ENCODE measurements at places on chromosomes 6 and 20.

- no peak for DNase-seq
Measured at GRCh38 chr20:53334861-53335260, 258.8 kb downstream of the ZNF217 start.

GRCh38 chr20:43658069-43658722, 8.7 kb upstream of the MYBL2 start:
- DNase-seq, result no peak

DNA sequence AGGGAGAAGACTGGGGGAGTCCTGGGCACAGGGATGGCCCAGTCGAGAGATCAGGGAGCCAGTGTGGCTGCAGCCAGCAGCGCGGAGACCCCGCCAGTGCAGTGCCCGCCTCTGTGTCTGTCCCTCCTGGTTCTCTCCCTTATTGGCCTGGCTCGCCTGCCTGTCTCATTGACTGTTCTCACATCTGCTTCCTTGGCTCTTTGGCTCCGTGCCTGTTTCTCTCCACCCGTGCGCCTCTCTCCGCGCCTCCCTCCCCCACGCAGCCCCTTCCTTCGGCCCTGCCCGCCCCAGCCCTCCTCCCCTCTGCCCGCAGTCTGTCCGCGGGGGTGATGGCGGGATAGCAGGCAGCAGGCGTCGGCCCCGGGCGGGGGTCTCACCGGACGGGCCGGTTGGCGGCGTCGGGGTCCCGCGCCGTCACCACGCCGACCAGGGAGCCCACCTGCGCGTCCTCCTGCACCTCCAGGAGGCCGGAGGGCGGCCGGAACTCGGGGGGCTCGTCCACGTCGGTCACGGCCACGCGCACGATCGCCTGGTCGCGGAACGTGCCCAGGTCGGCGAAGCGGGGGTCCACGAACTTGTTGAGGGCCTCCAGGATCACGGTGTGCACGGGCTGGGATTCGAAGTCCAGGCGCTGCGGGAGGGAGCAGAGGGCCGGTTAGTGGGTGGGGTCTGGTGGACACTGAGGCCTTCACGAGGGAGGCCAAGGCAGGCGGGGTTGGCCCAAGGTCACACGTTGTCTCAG, 92.0 kb downstream of the CD40 start:
- no peak for DNase-seq

DNA sequence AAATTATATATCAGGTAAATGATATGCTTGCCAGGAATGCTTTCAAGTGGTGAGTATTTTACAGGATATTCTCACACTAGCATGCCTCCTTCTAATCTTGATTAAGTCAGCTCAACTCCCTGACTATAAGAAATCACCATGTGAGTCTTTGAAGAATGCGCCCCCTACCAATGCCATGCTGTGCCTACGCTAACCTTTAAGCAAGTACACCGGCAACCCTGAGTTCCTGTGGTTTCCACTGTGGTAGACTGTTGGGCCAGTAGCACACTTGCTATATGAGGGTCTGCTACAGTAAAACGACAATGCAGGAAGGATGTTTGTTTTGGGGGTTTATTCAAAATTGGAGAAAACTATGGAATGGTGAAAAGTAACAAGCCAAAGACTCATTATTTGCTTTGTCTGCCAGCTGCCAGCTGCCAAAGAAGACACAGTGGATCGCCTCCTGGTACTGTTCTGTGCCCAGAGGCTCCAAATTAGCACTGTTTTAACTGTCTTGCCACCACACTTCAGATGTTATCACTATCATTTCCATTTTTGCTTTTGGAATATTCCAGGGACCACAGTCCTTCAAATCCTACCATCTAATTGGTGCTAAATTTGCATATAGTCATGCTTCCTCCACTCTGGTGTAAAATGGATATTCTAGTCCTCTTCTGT, 333.5 kb downstream of the RNGTT start:
- DNase-seq, result no peak

DNA sequence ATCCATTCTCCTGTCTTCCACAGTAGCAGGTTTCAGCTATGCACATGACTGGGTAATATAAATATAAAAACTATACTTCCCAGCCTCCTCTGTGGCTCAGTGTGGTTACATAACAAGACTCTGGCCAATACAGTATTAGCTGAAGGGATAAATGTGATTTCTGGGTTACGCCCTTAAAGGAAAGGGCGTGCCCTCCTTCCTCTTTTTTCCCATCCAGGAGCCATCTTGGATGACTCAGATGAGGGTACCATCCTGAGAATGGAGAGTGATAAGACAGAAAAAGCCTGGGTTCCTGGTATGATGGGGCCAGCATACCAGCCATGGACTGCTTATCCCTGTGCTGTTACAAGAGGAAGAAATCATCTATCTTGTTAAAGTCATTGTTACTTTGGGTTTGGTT, 123.3 kb downstream of the NFATC2 start:
- DNase-seq, result no peak

GRCh38 chr20:16819483-16819882, 71.3 kb downstream of the OTOR start:
- DNase-seq, result no peak

GRCh38 chr6:31710523-31711219, 4.0 kb downstream of the LY6G6F start:
- no peak for DNase-seq

DNA sequence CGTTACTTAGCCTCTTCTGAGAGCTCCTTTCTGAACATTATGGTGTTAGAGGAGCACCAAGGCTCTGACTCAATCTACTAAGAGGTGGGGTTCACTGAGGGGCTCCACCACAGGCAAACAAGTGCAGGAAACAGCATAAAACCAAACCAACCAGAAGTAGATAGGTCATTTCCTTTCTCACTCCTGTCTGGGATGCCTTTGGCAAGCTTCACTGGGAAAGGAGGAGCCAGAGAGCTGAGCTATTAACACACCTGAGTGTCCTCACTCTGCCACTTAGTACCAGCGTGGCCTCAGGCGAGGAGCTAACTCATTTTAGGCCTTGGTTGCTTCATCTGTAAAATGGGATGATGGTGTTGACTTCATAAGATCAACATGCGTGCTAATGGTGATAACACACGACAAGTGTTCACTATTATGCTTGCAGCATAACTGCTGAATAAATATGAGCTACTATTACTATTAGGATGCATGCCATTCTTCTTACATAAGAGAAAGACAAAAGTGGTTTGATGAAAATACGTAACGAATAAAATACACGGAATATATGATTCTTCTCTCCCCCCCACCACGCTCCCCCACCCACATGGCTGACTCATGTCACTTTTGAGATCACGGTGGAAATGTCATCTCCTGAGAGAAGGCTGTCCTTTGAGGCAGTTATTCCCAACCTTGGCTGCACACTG, 185.4 kb downstream of the BCAS1 start:
- no peak for DNase-seq

- no peak for DNase-seq
Measured at GRCh38 chr6:144438103-144438502, 153.0 kb downstream of the UTRN start.

DNA sequence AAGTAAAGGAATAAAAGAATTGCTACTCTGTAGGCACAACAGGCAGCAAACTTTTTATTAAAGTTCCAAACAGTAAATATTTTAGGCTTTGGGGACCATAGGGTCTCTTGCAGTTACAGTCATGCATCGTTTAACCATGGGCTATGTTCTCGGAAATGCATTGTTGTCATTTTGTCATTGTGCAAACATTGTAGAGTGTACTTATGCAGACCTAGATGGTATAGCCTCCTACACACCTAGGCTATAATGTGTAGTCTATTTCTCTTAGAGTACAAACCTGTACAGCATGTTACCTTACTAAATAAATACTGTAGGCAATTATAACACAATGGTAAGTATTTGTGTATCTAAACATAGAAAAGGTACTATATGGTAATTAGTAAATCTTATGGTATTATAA, 54.7 kb downstream of the CDS2 start:
- no peak for DNase-seq

GRCh38 chr6:53679446-53679933, 13.9 kb upstream of the KLHL31 start:
- no peak for DNase-seq

DNA sequence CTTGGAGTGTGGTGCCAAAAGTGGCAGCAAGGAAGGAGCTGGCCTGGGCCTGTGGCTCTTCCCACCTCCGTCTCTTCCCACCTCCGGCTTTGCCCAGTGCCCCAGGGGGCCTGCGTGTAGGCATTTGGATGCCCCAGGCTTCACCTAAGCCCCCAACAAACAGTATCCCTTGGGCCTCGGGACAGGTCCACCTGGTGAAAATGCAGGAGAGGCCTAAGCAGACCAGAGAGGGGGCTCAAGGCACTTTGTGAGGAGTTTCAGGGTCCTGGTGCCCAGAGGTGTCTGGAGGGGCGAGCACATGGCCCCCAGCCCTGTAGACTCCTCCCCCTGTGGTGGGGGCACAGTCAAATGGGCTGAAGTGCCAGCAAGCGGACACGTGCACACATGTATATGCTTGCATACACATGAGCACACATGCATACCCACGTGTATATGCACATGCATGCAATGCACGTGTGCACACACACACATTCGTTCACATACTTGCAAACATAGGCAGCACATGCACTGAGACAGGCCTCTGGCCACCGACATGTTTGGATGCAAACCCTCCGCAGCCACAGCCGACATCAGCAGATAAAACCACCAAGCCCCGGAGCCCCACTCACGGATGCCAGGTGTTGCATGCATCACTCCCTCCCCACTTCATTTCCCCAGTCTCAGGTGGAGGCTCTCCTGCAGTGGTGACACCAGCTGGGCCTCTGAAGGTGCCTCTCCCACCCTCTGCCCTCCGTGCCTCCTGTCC, 124.5 kb downstream of the TAF4 start:
- no peak for DNase-seq

DNA sequence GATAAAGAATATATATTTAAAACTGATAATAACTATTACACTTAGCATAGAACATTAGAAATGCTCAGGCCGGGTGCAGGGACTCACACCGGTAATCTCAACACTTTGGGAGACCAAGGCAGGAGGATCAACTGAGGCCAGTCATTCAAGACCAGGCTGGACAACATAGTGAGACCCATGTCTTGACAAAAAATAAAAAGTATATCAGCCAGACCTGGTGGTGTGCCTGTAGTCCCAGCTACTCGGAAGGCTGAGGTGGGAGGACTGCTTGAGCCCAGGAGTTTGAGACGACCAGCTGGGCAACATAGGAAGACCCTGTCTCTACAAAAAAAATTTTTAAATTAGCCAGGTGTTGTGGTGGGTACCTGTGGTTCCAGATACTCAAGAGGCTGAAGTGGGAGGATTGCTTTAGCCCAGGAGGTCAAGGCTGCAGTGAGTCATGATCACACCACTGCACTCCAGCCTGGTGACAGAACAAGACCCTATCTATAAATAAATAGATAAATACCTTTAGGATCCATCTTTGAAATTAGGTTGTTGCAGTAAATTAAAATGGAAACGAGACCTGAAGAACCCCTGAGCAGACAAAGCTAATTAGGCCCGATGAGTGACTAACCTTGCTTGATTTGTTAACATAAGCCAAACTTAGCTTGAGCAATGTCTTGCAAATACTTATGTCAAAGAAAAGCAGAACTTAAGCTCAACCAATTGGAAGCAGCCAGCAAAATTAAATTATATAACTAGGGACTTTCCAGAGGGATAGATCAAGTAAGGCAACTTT, 75.8 kb upstream of the E2F3 start:
- DNase-seq, result no peak

DNA sequence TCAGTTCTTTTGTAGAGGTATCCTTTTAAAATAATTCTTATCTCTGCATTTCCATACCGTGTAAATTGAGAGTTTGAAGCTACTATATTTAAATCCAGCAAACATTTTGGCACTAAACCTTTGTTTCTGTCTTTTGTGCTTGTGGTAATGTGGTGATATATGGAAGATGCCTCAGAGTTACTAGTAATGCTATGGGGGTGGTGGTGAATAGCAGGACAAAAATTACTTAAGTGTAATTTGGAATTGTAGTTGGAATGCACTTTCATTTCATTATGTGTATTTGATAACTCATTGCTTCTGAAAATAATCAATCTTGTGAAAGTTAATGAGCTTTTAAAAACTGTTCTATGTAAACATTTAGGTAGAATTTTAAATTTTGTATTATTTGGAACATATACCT, 404.5 kb downstream of the PHF3 start:
- no peak for DNase-seq

- DNase-seq, result no peak
Measured at GRCh38 chr20:13841206-13841605, 56.4 kb downstream of the NDUFAF5 start.

- no peak for DNase-seq
Measured at GRCh38 chr6:134481966-134482365, 164.1 kb upstream of the SGK1 start.

DNA sequence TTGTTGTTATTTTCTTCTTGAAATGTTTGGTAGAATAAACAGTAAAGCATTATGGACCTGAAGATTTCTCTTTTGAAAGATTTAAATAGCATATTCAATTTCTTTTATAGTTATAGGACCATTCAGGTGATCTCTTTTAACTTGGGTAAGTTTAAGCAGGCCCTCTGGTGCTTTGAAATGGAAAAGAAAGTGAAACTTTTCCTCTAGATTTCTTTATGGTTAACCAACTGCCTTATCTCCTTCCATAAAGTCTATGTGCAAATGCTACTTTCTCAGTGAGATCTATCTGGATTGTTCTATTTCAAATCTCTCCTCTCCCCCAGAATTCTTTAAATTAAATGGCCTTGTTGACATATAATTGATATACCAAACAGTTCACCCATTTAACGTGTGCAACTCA, 54.0 kb downstream of the PHACTR2 start:
- no peak for DNase-seq

- DNase-seq, result no peak
Measured at GRCh38 chr6:149357726-149358538, 40.4 kb downstream of the TAB2 start.

- DNase-seq, result no peak
Measured at GRCh38 chr6:145241721-145242120, 493.6 kb downstream of the EPM2A start.

DNA sequence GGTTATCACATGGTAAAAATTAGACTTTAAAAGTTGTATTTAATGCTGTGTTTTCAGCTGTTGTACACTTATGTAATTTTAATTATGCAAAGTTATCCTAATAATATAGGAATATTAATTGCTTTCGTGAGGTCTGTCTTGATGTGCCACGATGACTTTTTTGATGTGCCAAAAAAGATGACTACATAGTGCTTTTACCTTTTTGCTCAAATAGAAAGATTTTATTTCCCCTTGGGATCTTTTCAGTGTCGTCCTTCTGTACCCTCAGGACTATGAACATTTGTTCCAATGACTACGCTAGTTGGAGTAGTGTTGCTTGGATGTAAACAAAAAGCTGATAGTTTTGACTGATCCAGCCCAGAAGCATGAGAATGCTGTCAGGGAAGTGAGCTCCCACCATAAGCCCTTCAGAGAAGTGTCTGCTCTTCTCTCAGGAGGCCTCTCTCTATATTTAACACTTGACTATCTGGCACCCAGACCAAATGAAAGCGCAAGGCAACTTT, 1.2 kb upstream of the CD164 start:
- DNase-seq, result no peak

GRCh38 chr20:50561379-50562078, 51.3 kb downstream of the PTPN1 start:
- no peak for DNase-seq

DNA sequence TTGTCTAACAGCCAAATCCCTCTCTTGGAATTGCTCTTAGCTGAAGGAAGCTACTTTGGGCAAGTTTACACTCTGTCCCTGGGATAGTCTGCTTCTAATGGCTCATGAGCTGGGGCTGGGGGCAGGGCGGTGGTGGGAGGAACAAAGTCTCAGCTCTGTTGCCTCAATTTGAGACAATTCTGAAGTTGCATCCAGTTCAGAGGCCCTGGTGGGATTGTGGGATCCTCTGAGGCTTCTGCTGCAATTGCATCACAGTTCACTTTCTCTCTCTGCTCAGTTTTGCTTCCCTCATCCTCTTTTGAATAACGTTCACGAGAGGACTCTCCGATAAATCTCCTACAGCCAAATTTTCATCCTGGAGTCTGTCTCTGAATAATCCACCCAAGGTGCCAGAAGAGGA, 440.6 kb upstream of the SLC35B3 start:
- no peak for DNase-seq
